ENCODE measurements at places on chromosomes 13 and 19.

GRCh38 chr19:46976845-46977320 is 42.8 kb upstream of the NPAS1 start:
- DNase-seq: no peak

DNA sequence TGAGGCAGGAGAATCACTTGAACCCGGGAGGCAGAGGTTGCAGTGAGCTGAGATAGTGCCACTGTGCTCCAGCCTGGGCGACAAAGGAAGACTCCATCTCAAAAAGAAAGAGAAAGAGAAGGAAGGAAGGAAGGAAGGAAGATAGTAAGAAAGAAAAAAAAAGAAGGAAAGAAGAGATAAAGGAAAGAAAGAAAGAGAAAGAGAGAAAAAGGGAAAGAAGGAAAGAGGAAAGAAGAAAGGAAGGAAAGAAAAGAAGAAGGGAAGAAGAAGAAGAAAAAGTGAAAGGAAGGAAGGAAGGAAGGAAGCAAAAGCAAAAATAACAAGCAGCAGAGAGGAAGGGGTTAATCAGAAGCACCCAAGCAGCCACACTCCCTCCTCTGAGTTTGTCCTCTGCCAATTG is 32.1 kb downstream of the NWD1 start:
- DNase-seq: no peak

- no peak for DNase-seq
These were observed 6.1 kb upstream of the GGACT start for GRCh38 chr13:100594731-100595130.

DNA sequence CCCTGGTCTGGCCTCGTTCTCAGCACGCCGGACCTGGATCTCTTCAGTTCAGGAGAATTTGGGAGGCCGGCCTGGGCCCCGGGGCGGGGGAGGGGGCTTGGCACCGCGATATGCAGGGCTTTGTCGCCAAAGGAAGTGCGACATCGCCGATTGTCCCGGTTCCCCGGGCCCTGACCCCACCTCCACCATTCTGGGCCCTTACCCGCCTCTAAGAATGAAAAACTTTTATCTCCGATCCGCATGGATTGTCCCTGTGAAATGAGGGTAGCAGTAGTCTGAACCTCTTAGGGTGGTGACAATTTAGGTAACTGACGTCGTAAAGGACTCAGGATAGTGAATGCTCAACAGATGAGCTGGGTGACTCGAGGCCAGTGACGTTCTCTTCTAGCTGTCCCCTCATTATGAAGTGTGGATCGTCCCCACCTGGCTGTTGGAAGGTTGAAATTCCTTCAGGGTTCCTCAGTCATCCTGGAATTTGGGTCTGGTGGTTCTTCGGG is 650 bp downstream of the DDA1 start:
- DNase-seq: no peak

- DNase-seq: no peak
These were observed 44.5 kb downstream of the RFX2 start for GRCh38 chr19:6065685-6066374.

DNA sequence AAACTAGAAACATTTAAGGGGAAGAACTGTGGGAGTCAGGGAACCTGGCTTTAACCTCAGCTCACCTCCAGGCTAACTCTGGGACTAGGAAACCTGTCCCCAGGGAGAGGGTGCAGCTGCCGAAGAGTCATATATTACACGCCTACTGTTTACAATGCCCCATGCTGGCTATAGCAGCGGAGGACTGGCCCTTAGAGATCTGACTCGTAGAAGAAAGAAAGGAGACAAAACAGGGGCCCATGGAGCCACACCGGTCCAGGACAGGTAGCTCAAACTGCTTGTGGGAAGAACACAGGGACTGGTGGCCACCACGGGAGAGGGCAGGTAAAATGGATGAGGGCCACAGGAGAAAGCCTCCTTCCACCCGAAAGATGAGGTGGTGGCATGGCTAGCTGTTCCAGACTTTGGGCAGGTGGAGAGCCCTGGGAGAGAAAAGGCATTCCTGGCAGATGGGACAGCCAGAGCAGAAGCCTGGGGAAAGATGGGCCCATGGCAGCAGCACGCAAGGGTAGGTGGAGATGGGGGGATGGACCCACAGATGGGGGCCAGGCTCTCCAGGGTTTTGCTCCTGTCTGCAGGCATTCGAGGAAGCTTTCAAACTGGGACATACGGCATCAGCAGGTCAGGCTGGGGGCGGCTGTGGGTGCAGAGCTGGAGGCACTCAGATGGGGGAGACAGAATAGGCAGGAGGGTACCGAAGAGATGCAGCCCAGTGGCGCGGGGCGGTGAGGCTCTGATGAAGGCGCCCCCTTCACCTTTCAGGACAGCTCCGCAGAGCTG is 69.5 kb downstream of the LATS2 start:
- DNase-seq: no peak

GRCh38 chr19:53870485-53870844 is 2.8 kb downstream of the MYADM start:
- DNase-seq: no peak

DNA sequence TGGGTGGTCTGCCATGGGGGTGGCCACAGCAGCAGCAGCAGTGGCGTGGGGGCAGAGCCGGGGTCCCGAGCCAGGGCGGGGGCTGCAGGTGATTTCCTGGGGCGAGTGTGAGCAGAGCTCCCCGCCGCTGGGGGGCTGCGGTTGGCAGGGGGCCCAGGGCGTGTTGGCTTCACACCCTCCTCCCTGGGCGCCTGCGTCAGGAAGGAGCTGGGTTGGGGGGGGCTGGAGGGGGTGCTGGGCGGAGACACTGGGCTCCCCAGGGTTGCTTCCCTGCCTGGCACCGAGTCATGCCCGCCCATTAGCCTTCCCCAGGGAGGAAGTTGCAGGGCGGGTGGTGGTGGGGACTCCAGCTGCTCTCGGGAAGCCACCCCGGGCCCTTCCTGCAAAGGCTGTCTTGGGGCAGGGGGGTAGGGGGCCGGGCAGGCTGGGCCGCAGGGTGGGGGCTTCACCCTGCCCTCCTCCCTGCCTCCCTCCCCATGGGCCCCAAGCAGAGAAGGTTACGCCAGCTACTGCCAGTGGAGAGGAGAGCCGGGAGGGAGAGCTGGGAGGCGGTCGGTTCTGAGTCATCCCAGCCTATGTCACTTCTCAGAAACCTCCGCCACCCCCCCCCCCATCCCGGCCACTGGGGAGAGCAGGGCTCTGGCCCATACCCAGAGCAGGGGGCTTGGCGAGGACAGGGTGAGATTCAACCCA is 4.6 kb downstream of the MIDN start:
- DNase-seq: peak; percentile 92

DNA sequence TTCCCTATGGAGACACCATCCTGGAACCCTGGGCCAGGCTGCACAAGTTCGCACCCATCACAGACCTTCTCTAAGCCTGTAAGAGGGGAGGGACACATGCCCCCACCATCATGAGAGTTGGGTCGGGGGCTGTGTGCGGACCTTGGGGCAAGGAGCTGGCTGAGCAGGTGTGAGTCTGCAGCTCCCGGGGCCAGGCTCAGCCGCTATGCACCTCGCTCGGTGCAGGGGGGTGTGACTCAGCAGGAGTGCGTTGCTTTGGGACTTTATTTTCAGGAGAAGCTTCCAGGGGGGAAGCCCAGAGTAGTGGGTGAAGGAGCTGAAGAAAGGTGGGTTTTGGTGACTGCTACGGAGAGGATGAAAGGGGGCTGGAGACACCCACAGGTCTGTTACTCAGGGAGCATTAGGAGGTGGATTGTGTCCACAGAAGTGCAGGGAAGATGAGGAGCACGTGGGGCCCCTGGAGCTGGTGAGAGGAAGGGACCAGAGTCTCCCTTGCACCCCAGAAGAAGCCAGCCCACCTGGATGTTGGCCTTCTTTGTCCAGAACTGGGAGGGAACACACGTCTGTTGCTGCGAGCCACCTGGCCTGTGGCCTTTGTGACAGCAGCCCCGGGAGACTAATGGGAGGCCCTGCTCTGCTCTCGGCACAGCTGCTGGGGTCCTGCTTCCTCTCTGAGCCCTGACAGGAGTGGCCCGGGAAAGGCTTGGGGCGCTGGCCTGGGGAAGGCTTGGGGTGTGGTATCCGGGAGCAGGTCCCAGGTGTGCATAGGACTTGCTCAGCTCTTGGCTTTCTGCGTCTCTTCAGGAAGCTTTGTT is 162.6 kb downstream of the TEX29 start:
- no peak for DNase-seq

DNA sequence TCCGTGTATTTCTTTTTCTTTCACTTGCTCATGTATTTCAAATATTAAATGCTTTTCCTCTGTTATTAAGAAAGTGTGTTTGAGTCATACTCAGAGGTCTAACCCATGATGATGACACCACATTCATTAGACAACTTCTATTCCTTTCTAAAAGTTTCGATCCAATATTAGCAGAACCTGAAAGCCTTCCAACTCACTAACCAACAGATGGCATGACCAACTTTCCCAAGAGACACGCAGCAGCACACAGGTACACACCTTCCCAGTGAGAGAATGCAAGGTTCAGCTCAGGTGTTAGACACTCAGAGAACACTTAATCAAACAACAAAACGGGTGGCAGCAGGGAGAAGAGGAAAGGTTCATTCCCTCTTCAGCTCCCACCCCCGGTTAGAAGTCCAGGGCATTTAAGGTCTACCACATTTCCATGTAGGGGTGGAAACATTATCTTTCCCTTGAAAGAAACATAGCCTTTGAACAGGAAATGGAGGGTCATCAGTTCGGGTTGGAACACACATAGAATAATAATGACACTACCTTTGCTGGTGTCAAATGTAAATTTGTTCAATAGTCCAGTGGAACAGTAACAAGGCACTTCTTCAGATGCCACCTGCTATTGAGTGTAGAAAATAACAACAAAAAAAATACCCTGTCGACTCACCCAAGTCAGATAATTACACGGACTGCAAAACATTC is 404.2 kb downstream of the COG6 start:
- DNase-seq: no peak

DNA sequence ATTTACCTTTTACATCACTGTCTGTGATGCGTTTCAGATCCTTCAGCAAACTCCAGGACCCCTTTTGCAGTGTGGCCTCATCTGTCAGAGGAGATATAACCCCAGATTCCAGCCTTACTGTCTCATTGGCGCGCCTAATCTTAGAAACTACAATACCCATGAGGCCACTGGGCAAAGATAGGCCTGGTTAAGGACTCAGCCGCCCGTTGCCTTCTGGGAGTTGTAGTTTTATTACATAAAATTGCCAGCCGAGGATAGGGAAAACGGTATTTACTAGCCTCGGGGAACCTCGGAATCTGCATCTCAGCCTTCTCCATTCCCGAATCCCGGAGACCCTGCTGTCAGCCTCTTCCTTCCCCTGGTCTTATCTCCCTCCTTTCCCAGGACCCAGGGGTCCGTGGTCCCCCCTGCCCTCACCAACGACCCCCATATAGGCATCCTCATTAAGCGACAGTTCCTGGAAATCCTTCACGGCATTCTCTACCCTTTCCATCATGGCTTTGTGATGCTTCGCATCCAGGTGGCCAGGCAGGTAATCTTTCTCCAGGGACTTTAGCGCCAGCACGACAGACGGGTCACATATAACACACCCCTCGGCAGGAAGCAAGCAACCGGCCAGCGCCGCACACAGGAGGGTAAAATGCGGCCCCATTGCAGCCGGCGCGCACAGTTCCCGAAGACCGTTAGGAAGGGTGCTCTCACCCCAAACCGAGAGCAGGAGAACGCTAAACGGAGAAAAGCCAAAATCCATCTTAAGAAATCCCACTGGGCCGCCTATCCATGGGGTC is 1.3 kb downstream of the IZUMO1 start:
- no peak for DNase-seq

- DNase-seq: no peak
These were observed 459.4 kb downstream of the FOXO1 start for GRCh38 chr13:40207001-40207478.

DNA sequence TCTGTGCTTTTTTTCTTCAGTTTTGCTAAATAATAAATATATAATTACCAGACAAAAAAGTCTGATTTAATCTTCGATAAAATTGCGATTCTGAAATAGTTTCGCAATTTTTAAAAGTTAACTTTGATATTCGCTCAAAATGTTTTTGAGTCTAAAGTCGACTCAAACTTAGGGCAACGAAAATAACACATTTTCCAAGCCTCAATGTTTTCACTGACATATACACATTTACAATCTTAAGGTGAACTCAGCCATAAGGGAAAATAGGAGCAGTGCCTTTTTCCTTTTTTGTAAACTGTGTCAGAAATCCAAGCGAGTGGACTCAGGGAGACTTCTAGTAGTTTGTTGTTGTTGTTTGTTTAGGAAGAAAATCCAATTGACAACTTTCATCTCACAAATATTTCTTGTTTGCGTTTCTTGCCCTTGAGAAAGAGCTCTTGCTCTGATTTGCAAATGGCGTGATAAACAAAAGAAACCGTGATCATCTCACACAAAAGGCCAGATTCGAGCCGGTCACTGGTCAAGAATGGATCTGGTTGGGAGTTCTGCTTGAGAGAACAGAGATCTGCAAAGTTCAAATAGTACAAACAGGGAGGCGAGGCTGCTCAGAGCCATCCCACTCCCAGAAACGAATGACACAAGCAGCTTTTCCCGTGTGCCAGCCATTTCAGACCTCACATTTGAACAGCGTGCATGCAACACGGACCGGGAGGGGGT is 2.1 kb downstream of the SOX21 start:
- DNase-seq: no peak

GRCh38 chr13:29999492-30000369 is 149.3 kb upstream of the UBL3 start:
- DNase-seq: no peak

- DNase-seq: no peak
These were observed 2.9 kb downstream of the MFSD12 start for GRCh38 chr19:3554254-3555083.

DNA sequence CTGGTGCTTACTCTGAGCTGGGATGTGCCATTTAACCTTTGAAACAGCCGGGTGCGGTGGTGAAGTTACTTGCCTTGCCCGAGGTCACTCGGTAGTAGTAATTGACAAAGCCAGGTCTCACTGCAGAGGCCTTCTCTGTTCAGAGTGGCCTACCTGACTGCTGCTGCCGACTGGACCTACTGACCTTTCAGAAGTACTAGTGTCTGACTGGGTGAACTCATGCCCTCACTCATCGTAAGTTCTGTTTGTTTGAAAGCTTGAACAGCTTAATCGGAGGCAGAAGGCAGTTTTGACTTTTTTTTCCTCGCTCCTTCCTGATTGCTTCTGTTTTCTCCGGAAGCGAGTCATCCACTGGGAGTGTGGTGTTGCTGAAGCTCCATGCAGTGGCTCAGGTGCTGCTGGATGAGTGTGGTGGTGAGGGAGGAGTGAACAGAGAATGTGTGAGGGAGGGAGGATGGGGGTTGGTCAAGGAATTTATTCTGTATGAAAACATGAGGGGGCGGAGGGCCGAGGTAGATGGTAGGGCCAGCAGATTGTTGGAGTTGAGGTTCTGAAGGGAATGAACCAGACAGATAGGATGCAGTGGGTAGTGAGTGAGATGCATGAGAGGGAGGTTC is 2.7 kb downstream of the SPINT2 start:
- no peak for DNase-seq

DNA sequence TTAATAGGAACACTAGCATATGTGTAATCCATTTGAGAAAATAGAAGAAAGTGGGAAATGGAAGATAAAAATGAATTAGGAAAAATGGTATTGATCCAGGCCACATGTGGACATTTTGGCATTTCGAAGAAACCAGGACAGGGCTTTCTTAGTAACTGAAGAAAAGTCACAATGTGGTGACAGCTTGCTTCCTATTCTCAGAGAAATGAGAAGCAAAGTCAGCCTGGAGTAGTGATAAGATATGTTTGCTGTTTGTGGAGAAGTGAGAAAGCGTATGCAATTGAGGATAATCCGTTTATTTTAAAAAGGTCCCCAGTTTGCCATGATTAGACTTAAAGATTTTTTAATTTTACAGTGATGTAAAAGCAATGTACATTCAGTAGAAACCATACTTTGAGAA is 127.9 kb downstream of the SLITRK6 start:
- no peak for DNase-seq

GRCh38 chr13:113538689-113539058 is 45.9 kb upstream of the TFDP1 start:
- no peak for DNase-seq
